ENCODE measurements at places on chromosomes 7 and 10. TPM values are rescaled to one million over a fixed set of nuclear protein-coding genes. Genes with fewer than 3 reads are reported as not detected.

The HMX2 gene
- polyA plus RNA-seq: not detected

The WIPF3 gene
- 0.93 TPM for polyA plus RNA-seq

The HPSE2 gene
- 2.4 TPM for polyA plus RNA-seq

The LMOD2 gene
- 1.2 TPM for polyA plus RNA-seq

The OLAH gene
- 5.2 TPM for polyA plus RNA-seq

The FAM25A gene
- not detected for polyA plus RNA-seq

The HOXA2 gene
- polyA plus RNA-seq: 1.0 TPM

The CD36 gene
- 131 TPM for polyA plus RNA-seq

The KLLN gene
- 0.20 TPM for polyA plus RNA-seq

The RAB19 gene
- polyA plus RNA-seq: not detected

The UBTD1 gene
- polyA plus RNA-seq: 38.8 TPM

The AKR1D1 gene
- not detected for polyA plus RNA-seq

The LRRN3 gene
- polyA plus RNA-seq: 1.7 TPM

The RELN gene
- 2.0 TPM for polyA plus RNA-seq

Data from adipose tissue (tissue), 3 donors.